GOT3 (cell line): ENCODE measurements at places on chromosomes 5 and 9.

DNA sequence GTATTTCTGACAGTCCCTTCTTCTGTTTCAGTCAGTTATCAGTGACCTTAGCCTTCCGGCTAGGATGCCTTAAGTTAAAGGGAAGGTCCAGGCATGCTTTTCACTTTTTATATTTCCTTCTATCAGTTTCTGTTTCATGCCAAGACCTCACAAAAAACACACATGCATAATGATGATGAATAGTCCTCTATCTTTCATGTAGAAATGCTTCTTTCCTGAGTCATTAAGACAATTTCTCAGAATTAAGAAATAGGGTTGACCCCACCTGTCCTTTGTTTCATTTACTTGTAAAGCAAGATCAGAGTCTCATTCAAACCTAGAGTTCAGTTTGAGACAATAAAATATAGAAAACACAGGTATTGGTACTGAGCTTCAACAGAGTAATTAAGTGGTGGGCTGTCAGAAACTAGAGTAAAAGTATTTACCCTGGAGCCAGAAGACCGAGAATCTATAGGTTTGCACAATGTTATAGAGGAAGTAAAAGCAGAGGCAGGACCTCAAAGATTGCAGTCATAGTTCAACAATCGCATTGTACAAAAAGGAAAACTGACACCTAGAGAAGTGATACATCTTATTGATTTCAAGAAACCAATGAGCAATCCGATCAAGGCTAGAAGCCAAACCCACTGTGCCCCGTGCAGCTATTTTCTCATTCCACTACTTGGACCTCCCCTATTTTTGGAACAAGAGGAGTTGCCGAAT, 118.7 kb upstream of the PUM3 start:
- DNase-seq: no peak

- no peak for DNase-seq
Observed at GRCh38 chr9:88179062-88179521, 40.8 kb upstream of the SPATA31C2 start.

DNA sequence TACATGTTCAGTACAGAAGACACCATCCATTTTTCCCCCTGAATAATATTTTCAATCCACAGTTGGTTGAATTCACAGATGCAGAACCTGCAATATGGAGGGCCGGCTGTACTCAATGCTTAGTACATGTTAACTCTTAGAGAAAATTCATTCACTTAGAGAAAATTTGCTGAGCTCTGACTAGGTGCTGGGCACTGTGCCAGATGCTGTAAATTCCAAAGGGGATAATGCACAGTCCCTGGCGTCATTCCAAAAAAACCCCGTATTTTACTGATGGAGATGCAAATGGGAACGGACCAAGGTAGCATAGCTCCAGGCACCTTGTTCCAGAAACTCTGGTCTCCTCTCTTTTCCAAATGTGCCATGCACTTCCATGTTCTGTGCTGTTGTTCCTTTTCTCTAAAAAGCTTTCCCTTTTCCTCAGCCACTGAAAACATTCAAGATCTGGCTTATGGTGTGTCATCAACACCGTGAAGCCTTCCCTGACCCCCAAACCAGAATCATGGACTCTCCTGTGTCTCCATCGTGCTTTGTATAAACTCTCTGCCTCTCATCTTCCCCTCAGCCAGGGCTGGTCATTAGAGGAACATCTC, 55.7 kb upstream of the COL15A1 start:
- DNase-seq: no peak

GRCh38 chr5:151757233-151758140, 944 bp downstream of the ATOX1 start:
- DNase-seq: no peak

- no peak for DNase-seq
Observed at GRCh38 chr5:68562308-68562707, 346.8 kb downstream of the PIK3R1 start.

- DNase-seq: no peak
Observed at GRCh38 chr5:11681796-11682195, 222.4 kb downstream of the CTNND2 start.

DNA sequence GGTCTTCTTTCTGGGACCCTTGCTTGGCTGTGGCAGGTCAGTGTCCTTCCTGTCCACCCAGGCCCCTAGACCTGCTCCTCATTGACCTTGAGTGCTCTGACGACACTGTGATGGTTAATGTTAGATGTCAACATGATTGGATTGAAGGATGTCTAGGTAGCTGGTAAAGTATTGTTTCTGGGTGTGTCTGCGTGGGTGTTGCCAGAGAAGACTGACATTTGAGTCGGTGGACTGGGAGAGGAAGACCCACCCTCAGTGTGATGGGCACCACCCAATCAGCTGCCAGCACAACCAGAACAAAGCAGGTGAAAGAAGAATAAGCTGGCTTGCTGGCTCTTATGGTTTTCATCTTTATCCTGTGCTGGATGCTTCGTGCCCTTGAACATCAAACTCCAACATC, 74.5 kb downstream of the CFAP90 start:
- no peak for DNase-seq

DNA sequence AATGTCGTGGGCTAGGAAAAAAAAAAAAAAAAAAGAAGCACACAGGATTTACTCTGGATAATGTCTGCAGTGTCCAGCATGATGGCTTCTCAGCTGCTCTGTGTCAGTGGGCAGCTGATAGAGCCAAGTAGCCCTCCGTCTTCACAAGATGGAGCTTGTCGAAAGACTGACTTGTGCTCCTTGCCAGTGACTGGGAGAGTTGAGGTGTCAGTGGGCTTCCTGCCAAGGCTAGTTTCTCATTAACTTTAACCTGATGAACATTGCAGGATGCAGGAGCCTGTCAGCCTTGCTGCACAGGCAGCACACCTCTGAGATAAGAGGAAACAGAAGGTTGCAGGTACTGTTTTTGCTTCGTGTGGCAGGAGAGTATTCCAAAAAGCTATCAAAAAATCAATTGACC, 171.4 kb upstream of the SGCD start:
- DNase-seq: no peak

DNA sequence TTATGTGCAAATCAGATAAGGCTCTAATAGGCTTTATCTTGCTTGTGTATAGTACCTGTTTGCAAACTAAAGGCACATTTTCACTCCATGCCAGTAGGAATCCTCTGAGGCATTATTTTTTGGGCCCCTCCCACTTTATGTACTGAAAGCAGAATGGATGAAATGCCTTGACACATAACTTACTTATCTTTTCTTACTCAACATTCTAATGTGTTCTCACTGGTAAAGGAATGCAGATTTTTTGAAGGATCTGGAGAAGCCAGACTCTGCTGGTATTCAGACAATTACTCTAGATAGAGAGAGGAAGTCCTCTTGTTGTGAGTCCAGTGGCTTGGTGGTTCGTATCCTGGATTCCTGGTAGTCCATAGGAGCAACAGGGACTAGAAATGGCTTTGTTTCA, 336.7 kb downstream of the CCDC171 start:
- DNase-seq: no peak

GRCh38 chr5:64838376-64838775, 69.6 kb downstream of the CWC27 start:
- no peak for DNase-seq

DNA sequence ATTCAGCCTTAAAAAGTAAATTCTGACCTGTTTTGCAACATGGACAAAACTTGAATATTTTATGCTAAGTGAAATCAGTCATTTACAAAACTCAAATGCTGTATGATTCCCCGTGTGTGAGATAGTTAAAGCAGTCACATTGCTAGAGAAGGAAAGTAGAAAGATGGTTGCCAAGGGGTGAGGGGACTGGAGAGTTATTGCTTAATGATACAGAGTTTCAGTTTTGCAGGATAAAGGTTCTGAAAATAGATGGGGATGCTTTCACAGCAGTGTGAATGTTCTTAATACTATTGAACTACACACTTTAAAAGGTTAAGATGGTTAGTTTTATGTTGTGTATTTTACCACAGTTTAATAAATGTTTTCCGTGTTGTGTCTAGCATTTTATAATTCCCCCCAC, 51.2 kb downstream of the SGCD start:
- no peak for DNase-seq

DNA sequence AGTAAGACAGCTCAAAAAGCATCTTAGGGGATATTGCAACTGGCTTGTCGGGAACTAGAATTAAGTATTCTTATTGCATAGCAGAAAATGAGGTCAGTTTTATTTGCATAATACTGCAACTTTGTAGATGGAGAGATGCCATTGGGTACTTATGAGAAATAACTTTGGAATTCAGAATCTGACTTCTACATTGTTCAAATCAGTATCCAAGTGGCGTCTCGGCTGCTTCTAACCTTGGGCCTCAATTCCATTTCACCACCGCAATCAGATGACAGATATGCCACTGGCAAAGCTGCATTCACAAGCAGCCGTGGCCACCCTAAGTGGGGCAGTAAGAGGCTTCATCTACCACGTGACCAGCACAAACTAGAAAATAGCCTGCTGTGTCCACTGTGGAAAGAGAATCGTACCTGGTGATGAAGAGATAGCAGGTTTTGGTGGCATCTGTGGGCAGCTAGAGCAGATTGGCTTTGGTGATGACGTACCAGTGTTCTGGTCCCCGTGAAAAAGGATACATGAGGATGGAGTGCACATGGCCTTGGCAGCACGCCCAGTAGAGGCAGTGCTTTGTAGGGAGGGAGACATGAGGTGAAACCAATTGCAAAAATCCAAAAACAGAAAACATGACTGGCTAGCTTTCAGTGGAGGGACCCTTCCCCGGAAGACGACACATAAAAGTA, 116.6 kb downstream of the KLHL3 start:
- DNase-seq: no peak

DNA sequence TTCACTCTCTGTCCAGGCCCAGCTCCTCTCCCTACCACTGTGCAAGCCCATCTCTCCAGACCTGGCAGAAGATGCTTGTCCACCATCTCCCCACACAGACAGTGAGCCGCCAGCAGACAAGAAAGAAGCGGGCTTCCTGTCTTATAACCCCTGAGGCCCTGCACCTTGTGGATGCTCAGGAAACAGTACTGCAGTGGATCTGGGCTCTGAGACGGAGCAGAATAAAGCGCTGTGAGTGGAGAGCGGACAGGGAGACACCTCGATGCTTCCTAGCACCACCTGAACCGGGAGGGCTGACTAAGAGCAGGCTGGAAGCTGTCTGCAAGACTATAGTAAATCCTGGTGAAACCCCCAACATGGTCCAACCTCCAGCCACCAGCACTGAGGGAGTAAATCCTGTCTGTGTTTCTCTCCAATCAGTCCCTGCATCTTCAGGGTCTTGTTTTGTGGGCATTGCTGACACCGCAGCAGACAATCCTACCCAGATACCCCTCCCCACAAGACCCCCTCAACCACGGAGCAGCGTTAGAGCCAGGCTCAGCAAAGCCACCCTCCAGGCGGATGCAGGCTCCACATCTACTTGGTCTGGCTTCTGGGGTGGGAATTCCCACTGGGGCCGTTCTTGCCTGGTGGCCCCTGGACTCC, 18.7 kb downstream of the ORM2 start:
- no peak for DNase-seq

GRCh38 chr5:146165460-146165859, 17.0 kb downstream of the LARS1 start:
- no peak for DNase-seq

DNA sequence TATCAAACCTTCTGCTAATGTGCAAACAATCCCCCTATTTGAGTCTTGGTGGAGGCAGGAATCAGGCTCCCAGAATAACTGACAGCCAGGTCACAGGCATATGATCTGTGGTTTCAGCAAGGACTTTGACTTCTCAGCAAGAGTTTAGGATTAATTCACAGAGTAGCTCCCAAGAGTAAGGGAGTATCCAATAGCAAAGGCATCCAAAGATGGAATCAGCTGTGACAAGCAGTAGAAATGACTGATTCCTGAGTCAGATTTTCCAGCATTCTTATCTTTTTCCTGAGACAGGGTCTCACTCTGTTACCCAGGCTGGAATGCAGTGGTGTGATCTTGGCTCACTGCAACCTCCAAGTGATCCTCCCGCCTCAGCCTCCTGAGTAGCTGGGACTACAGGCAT, 108.3 kb downstream of the EPB41L4A start:
- no peak for DNase-seq

DNA sequence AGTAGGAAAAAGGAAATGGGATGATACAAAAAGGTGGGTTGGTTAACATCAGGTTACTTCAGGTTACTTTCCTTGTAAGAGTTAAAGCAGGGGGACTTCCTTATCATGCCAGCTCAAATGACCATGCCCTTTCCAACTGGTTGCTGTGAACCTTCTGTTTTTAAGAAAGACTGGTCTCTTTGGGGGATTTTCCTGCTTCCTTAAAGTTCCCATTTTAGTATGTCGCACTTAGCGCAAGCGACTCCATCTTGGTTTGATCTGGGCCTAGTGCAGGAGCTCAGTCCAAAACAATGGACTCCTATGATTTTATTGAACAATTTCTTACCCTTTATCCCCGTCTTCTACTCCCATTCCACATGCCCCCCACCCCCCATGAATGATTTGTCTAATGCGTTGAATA, 169.8 kb downstream of the INSYN2B start:
- DNase-seq: no peak

GRCh38 chr9:14846871-14847311, 63.3 kb downstream of the FREM1 start:
- DNase-seq: no peak

- DNase-seq: no peak
Observed at GRCh38 chr9:127393645-127394044, 3.3 kb upstream of the SLC2A8 start.

- no peak for DNase-seq
Observed at GRCh38 chr9:16877256-16877655, 6.8 kb upstream of the BNC2 start.

GRCh38 chr9:128337936-128338335, 2.4 kb upstream of the SLC27A4 start:
- no peak for DNase-seq

DNA sequence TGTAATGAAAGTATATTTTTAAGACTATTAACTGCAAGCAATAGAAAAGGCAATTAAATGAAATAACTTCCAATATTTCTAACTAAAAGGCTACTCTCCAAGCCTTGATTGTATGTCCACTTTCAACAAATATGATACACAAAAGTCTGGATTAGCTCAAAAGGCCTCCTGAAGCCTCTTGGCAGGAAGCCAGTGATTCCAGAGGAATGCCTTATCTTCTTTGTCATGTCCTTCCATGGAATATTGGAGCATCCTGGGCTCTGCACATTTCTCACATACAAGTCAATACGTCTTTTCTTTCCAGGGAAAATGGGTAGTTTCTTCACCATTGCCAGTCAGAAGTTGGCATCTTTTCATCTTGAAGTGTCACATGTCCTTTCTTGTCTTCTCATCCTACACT, 357.8 kb downstream of the KDM4C start:
- no peak for DNase-seq

GRCh38 chr5:139835656-139836055, 40.0 kb downstream of the PSD2 start:
- no peak for DNase-seq

- no peak for DNase-seq
Observed at GRCh38 chr9:89738137-89738932, 133.5 kb downstream of the GADD45G start.
